Tongue (tissue), 3 donors: ENCODE measurements at places on chromosomes 12 and 14. TPM values are rescaled to one million over a fixed set of nuclear protein-coding genes. Genes with fewer than 3 reads are reported as not detected.

Gene DNAAF2
- 10.5 TPM for total RNA-seq

Gene ANO6
- total RNA-seq, result 79.1 TPM

DNA sequence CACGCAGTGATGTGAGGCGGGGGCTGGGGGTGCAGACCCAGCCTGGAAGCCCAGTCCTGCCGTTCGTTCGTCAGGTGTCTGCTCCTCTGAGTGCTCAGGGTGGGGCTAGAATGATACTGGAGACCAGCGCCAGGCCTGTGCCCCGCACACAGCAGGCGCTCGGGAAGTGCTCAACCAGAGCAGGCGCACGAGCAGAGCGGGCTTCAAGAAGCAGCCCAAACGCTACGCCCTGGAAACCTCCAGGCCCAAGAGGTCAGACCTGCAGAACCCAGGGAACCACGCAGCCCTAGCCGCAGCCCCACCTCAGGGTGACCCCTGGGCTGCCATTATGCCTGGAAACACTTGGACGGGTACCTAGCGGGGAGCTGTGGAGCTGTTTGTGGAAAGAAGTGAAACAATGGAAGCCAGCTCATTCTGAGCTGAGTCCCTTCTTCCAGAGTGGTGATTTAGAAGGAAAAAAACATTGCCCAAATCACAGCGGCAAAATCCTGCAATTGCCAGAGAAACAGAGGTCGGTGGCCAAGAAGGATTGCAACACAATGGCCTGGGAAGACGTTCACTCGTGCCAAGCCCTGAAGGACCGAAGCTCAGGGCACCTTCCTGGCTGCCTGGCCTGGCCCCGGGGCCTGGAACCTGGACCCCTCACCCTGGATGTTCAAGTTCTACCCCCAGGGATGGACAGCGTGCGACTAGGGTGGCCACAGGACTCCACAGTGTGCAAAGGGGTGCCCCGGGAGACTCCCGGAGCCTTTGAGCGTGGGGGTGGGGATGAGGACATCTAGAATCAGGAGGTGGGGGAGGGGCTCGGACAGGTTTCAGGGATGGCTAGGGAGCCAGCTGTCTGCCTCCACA, 40.4 kb upstream of the DIO3 start:
- DNase-seq, result no peak

GRCh38 chr12:91361864-91362263, 179.2 kb upstream of the DCN start:
- peak; percentile 81 for DNase-seq

GRCh38 chr14:83217492-83217891, 1683.8 kb upstream of the SEL1L start:
- DNase-seq, result peak; percentile 1

DNA sequence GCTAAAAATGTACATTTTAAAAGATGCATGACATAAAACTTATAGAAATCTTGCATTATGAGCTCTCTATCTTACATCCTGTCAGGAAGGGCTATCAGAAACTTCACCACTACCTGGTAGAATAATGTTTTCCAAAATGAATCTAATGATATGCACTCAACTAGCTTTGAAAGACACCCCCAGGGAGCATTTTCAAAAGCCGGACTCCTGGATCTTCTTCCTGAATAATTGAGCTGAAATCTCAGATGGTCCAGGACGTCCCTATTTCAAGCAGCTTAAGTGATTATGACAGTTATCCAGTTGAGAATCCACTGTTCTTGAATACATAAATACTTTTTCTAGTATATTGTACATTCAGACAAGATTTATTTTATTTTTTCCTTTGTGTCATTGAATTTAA, 200.6 kb upstream of the MGAT4C start:
- no peak for DNase-seq

DNA sequence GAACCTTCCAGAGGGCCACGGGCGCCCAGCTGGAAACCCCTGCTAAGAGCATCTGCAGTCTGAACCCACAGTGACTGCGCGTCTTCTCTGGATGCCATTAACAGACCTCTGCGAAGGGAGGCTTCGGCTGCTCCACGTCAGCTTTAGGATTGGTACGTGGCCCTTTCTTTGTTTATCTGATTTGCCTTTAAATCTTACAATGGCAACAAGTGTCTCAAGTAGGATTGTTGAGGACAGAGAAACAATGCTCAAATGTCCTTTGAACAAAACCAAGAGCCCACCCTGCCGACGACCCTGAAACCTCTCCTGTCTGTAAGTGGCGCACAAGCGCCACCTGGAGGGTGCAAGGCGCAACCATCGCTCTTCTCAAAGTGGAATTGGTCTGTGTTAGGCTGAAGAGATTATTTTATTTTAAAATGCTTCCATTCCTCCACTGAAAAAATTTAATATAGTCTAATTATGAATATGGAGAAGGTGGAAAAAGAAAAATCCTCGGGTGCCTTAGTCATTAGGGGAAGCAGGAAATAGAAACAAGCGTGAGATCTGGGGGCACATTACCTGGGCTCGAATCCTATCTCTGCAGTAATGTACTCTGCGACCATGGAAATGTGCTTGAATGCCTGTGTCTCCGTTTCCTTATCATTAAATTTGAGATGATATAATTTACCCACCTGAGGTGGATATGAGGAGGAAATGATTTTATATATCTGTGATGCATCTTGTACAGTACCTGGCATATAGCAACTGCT, 82.6 kb upstream of the PTPRB start:
- peak; percentile 74 for DNase-seq

GRCh38 chr12:55737581-55738122, 5.3 kb upstream of the GDF11 start:
- DNase-seq, result peak; percentile 60

GRCh38 chr12:92003701-92004100, 141.9 kb downstream of the BTG1 start:
- DNase-seq, result no peak
